Skin of body (tissue), 3 donors: ENCODE measurements at places on chromosomes 7 and 10. TPM values are rescaled to one million over a fixed set of nuclear protein-coding genes. Genes with fewer than 3 reads are reported as not detected.

The RBP3 gene
- not detected for total RNA-seq

The BTBD16 gene
- 1.3 TPM for total RNA-seq

The THSD7A gene
- total RNA-seq, result 6.9 TPM

The NANOS1 gene
- total RNA-seq, result 3.0 TPM

The CAMK2B gene
- total RNA-seq, result 2.2 TPM

DNA sequence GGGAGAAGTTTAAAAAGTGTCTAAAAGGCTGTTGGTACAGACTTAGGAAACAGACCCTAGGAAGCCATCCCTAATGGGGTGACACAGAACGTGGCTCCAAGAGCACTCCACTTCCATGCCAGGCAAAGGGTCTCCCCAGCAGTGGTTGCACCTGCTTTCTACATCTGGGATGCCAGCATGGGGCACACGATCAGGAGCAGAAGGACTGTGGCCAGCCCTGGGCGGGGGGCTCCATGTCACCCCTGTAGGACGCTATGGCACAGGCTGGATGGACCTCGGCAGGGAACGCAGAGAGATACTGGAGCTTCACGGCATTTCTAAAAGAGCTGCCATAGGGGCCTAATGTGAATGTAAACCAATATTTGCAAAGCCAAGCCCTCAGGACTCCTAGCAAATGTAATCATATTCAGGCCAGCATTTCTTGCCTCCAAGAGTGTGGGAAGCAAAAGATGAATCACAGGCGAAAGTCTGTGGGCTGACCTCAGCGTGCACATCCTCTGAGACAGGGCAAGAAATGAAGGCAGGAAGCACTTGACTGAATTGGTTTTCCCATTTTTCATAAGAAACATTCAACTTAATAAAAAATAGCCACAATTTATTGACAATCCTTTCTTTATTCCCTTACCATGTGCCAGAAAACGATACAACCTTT, 93.9 kb downstream of the ATXN7L1 start:
- DNase-seq, result no peak

The PDZD7 gene
- total RNA-seq, result 1.2 TPM

The VAX1 gene
- not detected for total RNA-seq

- no peak for DNase-seq
These were observed 121.6 kb downstream of the EGFR start for GRCh38 chr7:55140221-55140940.

GRCh38 chr10:57825015-57825414, 442.7 kb downstream of the IPMK start:
- DNase-seq, result no peak

GRCh38 chr7:65840446-65840845, 32.4 kb upstream of the VKORC1L1 start:
- no peak for DNase-seq

DNA sequence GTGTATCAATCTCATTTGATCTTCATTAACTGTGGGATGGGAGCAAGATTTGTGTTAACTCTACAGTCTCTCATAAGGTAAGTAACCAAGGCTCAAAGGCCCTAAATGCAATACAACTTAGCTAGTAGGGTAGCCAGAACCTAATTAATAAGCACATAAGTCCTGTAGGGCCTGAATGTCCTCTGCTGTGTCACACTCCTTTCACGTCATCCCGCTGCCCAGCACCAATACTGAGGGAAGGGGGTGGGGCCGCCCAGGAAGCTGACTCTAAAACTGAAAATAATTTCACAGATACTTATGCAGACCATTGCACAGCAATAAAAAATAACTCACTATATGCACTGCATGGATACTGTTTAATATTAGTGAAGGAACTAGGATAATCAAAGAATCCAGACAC, 13.7 kb downstream of the CCDC6 start:
- DNase-seq, result no peak

The ZNF273 gene
- 10.7 TPM for total RNA-seq

DNA sequence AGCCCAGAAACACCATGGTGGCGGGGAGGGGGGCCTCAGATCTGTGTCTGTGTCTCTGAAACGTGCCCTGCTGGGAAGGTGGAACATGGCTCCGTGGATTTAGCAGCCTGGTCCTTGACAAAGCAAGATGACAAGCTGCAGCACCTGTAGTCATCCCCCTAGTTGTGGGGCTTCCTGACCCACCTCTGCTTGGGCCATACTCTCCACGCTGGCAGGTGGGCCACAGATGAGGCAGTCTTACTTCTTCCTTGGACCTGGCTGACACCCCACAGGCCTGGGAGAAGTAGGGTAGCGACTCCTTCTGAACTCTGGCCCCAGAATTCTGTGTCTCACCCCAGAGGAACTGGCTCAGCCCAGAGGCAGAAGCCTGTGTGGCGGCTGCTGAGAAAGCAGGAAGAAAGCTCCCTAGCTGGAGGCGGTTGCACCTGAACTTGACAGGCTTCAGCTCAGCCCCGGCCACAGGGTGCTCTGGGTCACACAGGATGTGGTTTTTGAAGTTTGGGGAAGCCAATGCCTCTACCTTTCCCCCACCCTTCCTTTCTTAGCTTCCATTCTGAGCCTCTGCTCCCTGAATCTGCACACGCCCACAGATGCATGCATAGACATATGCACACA, 113.9 kb downstream of the ABLIM1 start:
- no peak for DNase-seq

DNA sequence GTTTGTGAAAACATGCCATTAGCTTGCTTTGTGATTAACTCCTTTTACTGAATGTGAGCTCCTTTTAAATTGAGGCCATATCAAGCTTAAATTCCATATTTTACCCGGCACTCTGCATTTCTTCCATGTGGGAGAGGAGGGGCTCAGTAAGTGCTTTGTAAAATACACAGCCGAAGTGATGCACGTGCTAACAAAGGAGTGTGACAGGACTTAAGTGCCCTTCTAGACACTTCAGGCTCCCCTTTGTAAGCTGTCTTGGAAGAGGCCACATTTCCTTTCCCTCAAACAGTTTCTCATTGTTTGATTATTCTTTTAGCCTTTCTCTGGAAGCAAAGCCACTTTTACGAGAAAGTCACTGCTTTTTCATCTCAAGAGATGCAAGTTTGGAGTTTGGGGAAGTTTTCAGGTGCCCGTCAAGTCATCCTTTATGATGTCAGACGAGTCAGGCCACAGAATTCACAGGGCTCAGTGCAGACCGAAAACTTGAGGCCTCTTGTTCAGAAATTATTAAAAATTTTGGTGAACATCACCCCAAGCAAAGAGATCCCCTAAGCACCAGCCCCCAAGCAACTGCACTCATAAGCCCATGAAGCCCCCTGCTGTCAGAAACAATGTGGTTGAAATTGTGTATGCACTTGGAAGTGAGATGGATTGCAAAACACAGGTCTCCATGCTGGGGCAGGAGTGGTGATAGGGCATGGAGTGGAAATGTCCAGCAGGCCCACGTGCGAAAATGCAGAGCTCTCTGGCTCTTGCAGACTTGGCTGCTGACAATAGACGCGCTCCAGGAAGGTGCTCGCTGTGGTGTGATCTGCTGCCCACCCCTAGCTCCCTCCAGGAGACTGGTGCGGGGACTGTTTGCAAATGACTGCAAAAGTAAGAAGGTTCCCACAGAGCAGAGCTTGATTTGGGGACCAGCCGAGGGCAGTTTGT, 11.5 kb downstream of the IKZF1 start:
- no peak for DNase-seq

DNA sequence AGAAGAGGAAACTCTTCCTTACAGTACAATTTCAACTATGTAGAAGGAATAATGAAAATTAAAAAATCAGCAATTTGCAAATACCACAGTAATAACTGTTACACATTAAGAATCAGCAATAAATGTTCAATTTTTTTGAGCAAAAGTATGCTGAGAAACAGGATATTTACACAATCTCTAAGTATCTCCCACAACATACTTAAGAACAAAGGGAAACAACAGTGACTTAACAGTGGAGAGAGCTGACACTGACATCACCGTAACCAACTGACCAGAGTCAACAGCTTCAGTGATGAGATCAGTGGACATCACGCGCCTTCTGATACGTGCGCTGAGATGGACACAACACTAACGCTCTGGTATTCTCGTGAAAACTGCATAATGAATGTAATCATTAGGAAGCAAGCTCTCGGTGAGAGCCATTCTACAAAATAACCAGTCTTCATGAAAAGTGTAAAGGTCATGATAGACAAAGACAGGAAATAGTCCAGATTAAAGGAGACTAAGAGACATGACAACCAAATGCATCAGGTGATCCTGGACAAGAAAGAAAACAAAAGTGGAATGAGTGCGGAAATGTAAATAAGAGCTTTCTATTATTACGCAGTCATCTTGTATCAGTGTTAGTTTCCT, 82.6 kb downstream of the PIP4K2A start:
- DNase-seq, result no peak

- no peak for DNase-seq
These were observed 51.7 kb downstream of the SVOPL start for GRCh38 chr7:138649506-138649905.

The PRKRIP1 gene
- total RNA-seq, result 18.0 TPM

The RBM33 gene
- 50.4 TPM for total RNA-seq
